ENCODE measurements at places on chromosomes 2 and 18. TPM values are rescaled to one million over a fixed set of nuclear protein-coding genes. Genes with fewer than 3 reads are reported as not detected.

Gene CHN1
- polyA plus RNA-seq = 904 TPM

Gene NT5DC4
- polyA plus RNA-seq = not detected

Gene FLACC1
- polyA plus RNA-seq = 0.27 TPM

Gene PRKAG3
- not detected for polyA plus RNA-seq

Gene GRHL1
- polyA plus RNA-seq = 0.69 TPM

Gene SERPINB8
- 21.0 TPM for polyA plus RNA-seq
